ENCODE measurements at places on chromosomes 1 and 21.

- no peak for DNase-seq
Observed at GRCh38 chr1:112188611-112189010, 199.1 kb upstream of the KCND3 start.

GRCh38 chr1:201149400-201149799 is 4.9 kb downstream of the TMEM9 start:
- DNase-seq = peak; percentile 30

DNA sequence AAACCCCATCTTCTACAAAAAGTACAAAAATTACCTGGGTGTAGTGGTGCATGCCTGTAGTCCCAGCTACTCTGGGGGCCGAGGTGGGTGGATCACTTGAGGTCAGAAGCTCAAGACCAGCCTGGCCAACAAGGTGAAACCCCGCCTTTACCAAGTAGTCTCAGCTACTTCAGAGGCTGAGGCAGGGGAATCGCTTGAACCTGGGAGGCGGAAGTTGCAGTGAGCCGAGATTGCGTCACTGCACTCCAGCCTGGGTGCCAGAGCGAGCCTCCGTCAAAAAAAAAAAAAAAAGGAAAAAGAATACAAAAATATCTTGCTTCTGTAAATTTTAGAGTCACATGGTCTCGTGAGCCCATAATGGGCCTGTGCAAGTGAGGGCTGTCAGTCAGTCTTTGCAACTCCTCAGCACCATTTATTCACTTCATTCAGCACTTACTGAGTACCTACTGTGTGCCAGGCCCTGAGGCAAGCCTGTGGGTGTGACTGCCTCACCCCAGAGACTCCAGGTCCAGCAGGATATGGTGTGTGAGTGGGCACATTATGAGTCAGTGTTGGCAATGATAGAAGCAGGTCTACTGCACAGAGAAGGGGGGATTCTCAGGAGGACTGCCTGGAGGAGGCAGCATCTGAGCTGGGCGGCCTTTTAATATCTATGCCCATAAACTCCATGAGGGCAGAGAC is 46.8 kb upstream of the TARDBP start:
- DNase-seq = peak; percentile 66

DNA sequence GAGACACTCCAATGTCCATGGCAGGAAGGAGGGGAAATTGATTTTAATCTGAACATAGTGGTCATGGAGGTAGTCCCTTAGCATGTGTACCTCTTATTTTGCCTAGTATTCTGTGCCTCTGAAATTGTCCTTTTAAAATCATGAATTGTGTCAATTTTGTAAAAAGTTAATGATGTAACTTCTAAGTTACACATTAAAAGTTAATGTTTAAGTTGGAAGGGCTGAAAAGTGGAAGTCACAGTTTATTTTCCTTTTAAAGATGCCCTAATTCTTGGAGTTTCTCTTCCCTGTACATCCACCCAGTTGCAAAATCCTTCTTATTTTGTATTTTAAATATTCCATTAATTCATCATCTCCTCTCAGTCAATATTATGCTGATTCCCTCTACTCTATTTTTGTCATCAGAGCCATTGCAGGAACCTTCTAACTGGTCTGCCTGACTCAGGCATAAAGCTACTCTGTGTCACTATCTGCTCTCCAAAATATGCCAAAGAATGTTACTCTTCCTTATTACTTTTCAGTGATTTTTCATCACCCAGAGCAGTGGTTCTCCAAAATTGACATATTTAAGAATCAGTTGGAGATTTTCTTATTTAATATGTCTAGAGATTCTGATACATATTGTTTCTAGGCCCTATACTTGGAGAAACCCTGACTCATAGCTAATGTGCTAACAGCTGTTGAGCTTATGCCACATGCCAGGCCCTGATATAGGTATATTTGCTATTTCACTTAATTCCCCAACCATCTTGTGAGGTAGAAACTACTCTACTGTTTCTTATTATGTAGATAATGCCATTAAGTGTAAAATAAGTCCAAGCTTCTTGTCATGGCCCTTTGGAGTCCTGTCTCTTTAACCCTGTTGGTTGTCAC is 5.1 kb downstream of the HOOK1 start:
- no peak for DNase-seq

GRCh38 chr21:31772674-31773555 is 41.0 kb upstream of the SCAF4 start:
- peak; percentile 82 for DNase-seq

DNA sequence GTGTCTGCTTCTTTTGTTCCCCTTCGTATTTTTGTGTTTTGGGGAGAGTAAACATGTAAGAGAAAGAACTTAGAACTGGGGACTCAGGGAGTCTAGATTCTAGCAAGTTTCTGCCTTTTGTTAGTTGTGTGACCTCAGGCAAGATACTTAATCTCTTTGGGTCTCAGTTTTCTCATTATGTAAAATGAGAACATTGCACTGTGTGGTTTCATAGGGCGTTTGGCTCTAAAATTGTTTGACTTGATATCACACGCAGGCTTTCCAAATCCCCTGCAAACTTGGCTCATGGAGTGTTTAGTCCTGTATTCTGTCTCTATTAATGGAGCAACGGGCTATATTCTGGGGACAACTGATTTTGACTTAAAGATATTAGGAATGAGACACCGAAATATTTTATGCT is 57.7 kb downstream of the NTNG1 start:
- no peak for DNase-seq

DNA sequence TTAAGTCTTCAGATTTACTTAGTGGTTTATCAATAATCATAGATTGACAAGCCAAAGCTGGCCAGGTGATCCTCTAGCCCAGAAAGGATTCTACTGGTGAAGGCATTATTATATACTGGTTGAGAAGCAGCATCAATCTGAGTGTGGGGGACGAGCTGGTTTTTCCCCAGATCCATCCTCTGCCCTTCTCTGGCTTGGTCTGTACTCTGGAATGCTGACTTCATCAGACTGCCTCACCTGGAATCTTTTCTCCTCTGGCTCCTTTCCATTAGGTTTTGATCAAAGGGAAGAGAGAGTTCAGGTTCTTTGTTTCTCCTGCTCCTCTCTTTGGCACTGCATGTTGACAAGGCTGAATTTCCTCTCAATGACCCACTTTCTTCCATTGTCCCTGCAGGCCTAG is 93.9 kb downstream of the KCTD3 start:
- no peak for DNase-seq

- DNase-seq = no peak
Observed at GRCh38 chr1:111290104-111290503, 547 bp upstream of the CHIA start.

- DNase-seq = no peak
Observed at GRCh38 chr1:3461934-3462275, 7.4 kb downstream of the ARHGEF16 start.

DNA sequence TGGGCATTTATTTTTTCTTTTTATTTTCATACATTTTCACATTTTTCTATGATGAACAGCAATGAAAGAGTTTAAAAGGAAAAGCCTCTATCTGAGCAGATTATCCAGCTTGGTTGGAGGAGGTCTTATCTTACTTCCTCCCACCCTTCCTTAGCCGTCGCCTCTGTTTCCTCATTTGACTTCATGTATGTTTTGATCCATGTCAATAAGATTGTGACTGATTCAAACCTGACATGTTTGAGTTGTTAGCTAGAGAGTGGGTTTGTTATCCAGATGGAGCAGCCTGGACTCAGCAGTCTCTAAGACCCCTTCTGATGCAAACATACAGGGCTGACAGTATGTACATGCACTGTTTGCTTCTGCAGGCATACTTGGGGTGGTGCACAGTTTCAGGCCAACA is 31.2 kb downstream of the MACO1 start:
- no peak for DNase-seq

DNA sequence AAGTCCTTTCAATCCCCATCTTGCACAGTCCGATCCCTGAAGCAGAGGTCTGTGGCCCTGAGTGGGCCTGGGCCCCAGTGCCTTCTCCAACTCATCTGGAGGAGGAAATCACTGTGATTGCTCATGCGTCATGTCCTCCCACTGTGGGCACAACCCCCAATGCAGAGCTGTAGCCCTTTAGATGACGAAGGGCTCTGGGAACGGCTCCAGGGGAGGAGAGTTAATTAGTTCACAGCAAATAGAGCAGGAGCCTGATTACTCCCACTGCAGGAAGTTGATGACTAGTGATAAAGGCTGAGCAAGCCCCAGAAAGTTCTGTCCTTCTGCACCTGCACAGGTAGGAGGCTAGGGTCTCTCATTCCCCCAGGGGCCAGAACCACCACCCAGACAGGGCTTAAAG is 111.5 kb downstream of the CCDC185 start:
- DNase-seq = no peak

GRCh38 chr1:200706111-200706814 is 32.4 kb upstream of the CAMSAP2 start:
- no peak for DNase-seq

All from suppressor macrophage treated with lipopolysaccharide for 4 hours (primary cell).